ENCODE measurements at places on chromosomes 3 and 15.
A peak's percentile ranks its signal among the peaks of the same experiment; 100 is the strongest.

DNA sequence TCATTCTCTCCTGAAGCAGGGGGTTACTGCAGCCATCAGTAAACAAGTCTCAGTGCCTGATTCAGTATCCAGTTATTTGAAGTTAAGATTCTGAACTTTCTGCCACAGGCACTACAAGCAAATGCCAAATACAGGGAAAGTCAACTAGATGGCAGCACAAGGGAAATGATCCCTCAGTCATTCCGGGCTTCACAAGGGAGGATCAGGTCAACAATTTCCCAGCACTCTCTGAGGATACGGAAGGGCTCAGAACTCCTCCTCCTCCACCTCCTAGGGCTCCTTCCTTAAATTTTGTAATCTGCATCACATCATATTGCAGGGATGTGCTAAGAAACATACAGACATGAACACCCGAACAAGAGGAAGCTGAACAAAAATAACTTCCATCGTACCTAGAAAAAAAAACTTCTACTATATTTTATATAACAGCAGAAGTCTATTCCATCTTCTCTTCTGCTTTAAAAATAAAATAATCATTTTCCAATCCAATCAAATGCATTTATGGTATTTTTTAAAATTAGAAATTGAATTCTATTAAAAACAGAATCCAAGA lies 187.1 kb downstream of the FMN1 start:
- no peak for DNase-seq

- no peak for DNase-seq
These were observed 238.9 kb downstream of the SUCLG2 start for GRCh38 chr3:67415511-67415910.

- DNase-seq, result no peak
These were observed 781.7 kb downstream of the MECOM start for GRCh38 chr3:168881804-168882203.

DNA sequence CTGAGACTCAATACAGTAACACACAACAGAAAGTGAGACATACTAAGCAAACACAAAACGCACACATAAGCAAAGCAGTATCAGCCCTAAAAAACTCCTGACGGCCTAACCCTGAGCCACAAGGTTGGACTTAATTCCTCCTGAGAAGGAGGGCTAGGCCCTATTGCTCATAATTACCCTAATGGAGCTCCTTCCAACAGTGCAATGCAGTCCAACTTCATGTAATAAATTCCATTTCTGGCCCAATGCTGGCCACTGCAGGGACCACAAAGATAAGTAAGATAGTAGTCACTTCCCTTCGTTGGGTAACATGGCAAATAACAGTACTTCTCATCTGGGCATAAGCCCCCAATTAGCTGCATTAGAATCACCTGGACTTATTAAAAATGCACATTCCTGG lies 4.2 kb downstream of the VPS39 start:
- no peak for DNase-seq

GRCh38 chr3:62363275-62363674 lies 10.1 kb downstream of the FEZF2 start:
- no peak for DNase-seq

DNA sequence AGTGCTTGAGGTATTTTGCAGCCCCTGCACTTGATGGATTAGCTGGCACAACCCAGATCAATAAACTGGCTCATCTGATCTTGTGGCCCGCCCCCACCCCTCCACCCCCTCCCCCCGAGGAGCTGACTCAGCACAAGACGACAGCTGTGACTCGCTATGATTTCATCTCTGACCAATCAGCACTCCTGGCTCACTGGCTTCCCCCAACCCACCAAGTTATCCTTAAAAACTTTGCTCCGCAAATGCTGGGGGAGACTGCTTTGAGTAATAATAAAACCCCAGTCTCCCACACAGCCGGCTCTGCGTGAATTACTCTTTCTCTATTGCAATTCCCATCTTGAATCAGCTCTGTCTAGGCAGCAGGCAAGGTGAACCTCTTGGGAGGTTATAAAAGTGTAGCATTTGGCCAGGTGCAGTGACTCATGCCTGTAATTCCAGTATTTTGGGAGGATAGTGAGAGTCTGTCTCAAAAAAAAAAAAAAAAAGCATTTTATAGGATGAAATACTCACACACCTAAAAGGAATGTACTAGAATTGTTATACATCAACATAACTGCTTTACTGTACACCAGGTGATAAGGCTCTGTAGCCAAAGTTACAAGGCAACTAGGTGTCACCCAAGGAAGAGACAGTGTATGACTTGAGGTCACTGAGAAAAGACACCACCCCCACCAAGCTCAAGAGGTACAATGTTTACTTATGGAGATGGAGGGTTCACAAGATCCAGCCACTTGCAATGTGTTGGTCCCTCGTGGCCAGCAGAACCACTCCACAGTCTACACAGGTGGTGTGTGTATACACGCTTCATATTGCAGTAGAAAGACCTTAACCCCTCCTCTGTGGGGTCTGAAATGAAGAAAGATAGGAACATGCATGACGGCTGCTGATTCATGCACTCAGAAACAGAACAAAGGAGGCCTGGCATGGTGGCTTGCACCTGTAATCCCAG lies 8.6 kb downstream of the ZNF445 start:
- DNase-seq, result no peak

- DNase-seq, result no peak
These were observed 50.7 kb downstream of the MAP6D1 start for GRCh38 chr3:183774631-183775030.

- DNase-seq, result no peak
These were observed 28.5 kb downstream of the ST3GAL6 start for GRCh38 chr3:98791341-98792325.

DNA sequence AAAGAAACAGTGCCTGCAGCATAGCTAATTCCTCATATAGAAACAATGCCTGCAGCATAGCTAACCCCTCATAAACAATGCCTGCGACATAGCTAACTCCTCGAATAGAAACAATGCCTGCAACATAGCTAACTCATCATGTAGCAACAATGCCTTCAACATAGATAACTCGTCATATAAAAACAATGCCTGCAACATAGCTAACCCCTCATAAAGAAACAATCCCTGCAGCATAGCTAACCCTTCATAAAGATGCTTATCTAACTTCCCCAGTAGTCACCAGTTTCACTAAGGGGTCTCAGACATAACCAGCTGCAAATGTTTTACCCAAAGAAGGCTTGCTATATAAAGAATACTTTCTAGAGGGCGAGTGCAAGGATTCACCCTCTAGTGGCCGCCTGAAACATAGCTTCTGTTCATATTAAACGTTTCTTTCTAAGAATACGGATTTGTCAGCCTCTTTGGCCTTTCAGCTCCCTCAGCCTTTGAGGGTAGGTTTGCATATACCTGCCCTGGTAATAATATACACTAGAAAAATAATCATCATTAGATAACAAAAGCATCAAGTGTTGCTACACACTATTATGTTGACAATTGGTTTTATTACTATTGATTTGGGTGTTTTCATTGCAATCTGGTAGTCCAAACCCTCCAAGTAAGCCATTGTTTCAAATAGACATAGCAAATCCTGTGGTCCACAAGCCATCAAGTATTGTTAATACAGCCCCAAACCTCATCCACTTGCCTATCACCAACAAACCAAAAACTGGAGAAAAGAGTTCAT lies 44.4 kb upstream of the FAN1 start:
- DNase-seq, result no peak

GRCh38 chr3:27721717-27722564 lies at the start of gene EOMES:
Gene EOMES, minus strand, starts transcription at chr3:27722323. Its CDS starts 29 bp downstream, at chr3:27722294.
- DNase-seq, result peak; percentile 77

DNA sequence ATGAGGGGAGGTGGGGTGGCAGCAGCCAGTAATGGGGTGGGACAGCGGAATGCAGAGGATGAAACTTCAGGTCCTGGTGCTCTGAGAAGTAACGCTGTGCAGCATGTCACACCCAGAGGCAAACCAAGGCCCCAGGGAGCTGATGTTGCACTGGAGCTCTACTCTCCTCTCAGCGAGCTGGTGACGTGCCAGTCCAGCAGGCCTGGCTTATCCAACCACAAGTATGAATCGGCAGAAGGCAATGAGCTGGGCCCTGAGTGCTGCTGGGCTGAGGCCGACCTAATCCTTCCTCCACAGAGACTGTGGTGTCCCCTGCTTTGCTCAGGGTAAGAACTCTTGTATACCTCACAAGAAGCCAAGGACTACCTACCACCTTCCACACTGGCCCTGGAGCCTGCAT lies 30.5 kb downstream of the CD86 start:
- peak; percentile 45 for DNase-seq

DNA sequence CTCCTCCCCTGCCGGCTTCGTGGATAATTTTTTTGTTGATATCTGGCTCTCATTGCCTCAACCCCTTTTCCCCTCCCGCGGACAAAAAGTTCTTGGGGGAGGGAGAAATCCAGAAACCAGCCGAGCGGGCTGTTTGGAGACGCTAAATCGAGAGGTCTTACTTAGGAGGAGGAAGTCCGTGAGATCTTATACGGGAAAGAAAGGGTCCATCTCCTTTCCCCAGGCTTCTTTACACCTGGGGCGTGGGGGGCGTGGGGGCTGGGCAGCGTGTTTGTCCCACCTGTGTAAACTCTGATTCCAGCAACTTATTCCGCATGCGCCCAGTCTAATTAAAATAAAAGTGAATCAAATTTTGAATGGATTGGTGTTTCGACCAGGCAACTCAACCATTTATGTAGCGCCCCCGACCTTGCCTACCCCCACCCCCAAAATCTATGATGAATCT lies 364 bp upstream of the CADPS start:
- DNase-seq, result no peak

DNA sequence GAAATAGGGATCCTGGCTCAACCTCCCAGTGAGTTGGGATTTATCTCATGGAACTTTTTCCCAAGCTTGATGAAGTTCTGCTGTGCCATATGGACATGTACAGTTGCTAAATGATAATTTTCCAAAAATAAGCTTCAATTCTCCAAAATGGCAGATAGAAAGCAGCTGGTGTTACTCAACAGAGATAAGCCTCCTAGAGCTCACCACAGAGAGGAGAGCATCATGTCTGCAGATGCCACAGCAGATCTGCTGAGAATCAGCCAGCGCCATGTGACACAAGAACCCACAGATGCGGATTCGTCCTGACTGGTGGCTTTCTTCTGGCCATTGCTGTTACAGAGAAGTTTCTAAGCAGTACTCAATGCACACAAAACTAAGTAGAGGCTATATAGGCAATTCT lies 50.6 kb downstream of the AGTR1 start:
- no peak for DNase-seq

DNA sequence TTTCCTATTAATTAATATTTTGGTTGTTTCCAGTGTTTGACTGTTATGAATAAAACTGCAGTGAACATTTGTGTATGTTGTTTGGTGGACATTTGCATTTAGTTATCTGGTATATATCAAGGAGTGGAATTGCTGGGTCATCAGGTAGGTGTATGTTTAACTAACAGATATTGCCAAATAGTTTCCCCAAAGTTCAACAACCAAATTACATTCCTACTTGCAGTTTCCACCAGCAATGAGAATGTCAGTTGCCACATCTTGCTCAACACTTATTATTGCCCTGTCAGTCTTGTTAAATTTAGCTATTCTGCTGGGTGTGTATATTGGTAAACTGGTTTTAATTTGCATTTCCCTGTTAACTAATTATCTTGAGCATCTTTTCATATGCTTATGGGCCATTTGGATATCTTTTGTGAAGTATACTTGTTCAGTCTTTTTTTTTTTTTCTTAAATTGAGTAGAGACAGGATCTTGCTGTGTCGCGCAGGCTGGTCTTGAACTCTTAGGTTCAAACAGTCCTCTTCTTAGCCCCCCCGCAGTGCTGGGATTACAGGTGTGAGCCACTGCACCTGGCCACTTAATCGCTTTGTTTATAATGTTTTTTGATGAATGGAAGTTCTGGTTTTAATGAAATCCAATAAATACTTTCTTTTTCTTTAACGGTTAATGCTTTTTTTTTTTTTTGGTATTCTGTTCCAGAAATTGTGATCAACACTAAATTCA lies 7.9 kb downstream of the FEM1B start:
- peak; percentile 78 for DNase-seq

GRCh38 chr15:59892985-59893384 lies 111.1 kb upstream of the FOXB1 start:
- no peak for DNase-seq

GRCh38 chr3:52428151-52429005 lies 16.5 kb downstream of the SEMA3G start:
- DNase-seq, result peak; percentile 82

DNA sequence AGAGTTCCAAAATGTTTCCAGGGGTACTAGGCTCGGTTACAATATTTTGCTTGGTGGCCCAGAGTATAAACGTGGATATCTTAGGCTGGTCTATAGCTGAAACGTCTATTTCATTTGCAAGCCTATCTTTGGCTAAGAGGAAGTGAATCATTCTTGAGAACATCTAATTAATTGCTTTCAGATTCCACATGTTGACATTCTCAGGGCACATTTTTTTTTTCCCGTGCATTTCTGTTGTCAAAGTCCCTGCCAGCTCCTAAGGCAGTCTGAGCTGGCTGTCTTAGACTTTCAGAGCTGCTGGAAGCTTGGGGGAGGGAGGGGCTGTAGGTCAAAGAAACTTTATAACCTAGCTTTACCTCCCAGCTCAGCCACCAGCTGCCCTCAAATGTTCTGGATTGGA lies 23.2 kb upstream of the LAMP3 start:
- peak; percentile 55 for DNase-seq

DNA sequence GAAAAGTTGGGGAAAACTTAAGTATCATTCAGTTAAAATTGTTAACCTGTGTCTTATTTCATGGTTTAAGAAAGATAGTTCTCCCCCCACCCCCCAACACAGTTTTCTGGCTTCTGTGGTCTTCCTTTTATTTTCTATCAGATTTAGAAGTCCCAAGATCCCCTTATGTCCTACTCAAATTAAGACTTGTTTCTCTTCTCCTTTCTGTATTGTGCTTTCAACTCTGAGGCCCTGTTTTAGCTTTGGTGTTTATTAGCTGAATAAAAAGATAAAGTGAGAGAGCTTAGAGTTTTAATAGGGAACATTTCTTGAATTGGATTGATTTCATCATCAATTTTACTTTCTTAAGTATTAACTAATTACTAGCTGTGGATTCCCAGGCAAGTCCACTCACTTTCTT lies 62.6 kb downstream of the AKAP13 start:
- DNase-seq, result no peak

DNA sequence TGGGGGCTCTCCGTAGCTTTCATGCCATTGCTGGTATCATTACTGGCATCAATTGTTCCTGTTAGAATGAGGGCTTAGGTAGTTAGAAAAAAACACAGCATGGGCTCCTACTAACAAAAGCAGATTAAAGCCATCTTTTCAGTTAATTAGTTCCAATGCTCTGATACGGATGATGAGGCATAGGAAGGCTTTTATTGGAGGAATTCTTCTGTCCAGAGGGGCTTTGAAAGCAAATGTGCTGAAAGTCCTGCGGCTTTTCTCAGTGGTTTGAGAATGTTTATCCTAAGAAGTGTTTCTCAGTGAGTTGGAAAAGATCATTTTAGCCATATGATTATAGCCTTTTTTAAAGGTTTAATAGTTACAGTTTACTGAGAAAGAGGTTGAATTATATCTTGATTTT lies 198.5 kb downstream of the THSD4 start:
- DNase-seq, result no peak

All from AML-193 (cell line).